MV-4-11 (cell line): ENCODE measurements at places on chromosomes 16 and 17.

DNA sequence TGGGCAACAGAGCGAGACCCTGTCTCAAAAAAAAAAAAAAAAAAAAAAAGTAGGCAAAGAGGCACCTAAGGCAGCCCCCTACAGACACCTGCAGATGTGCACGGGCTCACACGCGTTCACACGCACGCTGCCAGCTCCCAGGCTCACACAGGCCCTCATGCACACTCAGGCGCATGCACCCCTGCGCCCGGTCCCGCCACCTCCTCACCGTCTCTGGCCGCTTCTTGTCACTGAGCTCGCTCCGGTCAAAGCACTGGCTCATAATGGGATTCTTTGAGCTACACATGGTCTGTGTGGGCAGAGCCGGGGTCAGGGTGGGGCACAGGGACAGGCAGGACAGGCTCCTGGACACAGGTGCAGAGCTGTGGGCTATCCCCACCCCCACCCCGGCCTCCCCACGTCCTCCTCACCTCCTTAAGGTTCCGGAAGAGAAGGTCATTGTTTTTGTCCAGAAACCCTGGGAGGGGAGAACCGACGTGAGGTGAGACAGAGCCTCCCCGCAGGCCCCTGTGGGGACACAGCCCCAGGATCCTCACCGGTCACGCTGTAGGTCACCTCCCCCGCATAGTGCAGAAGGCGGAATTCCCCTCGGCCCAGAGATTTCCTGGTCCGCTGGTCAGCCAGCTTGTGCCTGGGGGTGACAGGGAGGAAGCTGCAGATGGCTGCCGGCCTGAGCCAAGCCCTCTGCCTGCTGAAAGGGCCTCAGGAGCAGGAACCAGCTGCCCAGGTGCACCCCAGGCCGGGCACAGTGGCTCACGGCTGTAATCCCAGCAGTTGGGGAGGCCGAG lies 17.9 kb downstream of the MYO1C start:
- DNase-seq = no peak

- DNase-seq = no peak
Measured at GRCh38 chr17:59073972-59074371, 32.7 kb downstream of the TRIM37 start.

- no peak for DNase-seq
Measured at GRCh38 chr16:48445782-48446533, 60.7 kb upstream of the SIAH1 start.

GRCh38 chr16:70644763-70645597 lies 1.4 kb upstream of the IL34 start:
- DNase-seq = no peak

GRCh38 chr16:47045459-47045858 lies 72.0 kb upstream of the DNAJA2 start:
- peak; percentile 51 for DNase-seq

GRCh38 chr16:47568351-47568750 lies 107.2 kb downstream of the PHKB start:
- DNase-seq = no peak

GRCh38 chr17:82788206-82789001 lies 36.5 kb downstream of the TBCD start:
- DNase-seq = no peak

GRCh38 chr16:12995721-12996372 lies 94.4 kb downstream of the SHISA9 start:
- no peak for DNase-seq

GRCh38 chr17:47644324-47644723 lies 5.4 kb upstream of the KPNB1 start:
- DNase-seq = peak; percentile 96

DNA sequence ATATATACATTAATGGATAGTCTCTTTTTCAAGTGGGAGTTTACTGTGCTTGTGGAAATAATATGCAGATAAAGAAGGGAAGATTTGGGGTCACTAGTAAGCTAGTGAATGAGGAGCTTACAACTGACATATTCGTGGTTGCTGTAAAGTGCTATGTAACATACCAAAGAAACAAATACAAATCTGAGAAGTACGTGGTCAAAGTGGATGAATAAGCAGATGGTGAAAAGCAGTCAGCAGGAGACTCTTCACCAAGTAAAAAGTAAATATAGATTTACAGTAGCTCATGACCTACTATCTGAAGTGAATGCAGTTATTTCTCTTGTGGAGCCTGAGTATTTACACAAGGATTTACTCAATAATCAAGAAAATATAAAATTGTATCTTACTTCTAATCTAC lies 136.6 kb upstream of the ELAC2 start:
- DNase-seq = no peak

DNA sequence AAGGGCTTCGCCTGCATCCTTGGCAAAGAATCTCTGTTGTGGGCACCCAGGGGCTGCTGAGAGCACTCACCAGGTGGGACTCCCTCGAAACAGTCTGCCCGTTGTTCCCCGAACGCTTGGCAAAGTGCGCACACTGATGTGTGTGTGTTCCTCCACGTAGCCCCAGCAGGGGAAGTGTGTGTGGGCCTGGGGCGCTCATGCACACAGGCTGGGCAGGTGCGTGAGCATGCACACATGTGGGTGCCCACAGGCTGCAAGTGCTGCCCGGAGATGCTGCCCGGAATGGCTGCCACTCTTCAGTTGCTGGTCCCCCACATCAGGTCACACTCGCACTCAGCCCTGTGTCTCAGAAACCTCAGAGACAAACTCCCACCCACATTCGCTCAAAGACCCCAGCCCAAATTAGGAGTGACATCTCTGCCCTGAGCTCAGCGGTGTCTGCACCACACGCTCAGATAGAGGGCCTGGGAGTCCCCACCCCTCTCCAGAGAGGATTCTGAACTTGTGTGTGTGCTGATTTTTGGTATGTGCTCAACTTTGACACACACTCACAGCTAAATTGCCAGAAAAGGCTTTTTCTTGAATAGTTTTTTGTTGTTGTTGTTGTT lies 119.4 kb downstream of the MGAT5B start:
- no peak for DNase-seq

DNA sequence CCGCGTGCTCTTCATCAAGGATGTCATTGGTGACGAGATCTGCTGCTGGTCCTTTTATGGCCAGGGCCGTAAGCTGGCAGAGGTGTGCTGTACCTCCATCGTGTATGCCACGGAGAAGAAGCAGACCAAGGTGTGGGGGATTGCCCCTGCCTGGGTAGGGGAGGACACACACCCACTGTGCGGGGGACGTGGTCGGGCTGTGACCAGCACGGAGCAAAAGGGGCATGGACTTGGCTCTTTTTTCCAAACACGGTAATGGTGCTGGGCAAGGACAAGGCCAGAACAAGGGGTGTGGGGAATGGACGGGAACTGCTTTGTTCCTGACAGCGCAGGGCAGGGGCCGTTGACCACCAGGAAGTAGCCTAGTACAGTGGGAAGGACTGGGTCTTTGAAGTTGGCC lies 6.8 kb downstream of the TNFAIP1 start:
- no peak for DNase-seq

GRCh38 chr16:67726106-67727034 lies 7.3 kb upstream of the GFOD2 start:
- DNase-seq = no peak

DNA sequence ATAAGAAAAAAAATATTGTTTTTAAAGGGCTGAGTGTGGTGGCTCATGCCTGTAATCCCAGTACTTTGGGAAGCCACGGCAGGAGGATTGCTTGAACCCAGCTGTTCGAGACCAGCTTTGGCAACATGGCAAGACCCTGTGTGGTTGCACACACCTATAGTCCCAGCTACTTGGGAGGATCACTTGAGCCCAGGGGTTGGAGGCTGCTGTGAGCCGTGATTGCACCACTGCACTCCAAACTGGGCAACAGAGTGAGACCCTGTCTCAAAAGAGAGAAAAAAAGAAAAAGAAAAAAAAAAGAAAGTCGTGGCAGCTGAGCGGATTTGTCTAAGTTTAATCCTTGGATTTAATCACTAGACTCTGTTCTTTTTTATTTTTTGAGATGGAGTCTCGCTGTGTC lies 6.3 kb upstream of the FCSK start:
- no peak for DNase-seq

- no peak for DNase-seq
Measured at GRCh38 chr16:81600275-81600674, 155.7 kb downstream of the CMIP start.

DNA sequence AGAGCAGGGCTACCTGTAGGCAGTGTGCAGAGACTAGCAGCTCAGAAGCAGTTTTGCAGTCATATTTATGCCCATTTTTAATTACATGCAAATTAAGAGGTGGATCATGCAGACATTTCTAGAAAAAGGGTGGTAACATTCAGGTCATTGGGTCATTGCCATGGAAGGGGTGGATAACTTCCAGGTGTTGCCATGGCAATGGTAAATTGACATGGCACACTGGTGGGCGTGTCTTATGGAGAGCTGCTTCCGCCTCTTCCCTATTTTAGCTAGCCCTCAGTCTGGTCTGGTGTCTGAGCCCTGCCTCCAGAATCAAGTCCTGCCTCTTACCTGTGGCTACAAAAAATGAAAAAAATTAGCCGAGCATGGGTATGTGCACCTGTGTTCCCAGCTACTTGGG lies 2.8 kb upstream of the DNAI2 start:
- DNase-seq = peak; percentile 20

DNA sequence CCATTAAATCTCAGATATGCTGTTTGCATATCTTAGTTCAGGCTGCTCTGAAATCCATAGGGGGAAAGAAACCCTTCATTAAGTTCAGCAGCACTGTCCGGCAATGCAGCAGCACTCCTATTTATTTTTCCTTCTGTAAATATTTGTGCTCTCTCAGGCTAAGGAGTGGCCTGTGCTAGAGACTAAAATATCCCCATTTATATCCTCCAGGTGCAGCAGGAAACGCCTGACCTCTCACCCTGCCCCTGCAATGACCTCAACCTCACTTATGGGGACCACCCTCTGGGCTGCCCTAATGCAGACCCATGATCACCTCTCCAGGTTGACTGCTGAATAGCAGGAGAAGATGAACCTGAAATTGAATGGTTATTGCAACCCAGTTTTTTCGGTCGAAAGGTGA lies 165.0 kb upstream of the ELAC2 start:
- DNase-seq = no peak

- no peak for DNase-seq
Measured at GRCh38 chr17:53837131-53837530, 14.4 kb downstream of the KIF2B start.

DNA sequence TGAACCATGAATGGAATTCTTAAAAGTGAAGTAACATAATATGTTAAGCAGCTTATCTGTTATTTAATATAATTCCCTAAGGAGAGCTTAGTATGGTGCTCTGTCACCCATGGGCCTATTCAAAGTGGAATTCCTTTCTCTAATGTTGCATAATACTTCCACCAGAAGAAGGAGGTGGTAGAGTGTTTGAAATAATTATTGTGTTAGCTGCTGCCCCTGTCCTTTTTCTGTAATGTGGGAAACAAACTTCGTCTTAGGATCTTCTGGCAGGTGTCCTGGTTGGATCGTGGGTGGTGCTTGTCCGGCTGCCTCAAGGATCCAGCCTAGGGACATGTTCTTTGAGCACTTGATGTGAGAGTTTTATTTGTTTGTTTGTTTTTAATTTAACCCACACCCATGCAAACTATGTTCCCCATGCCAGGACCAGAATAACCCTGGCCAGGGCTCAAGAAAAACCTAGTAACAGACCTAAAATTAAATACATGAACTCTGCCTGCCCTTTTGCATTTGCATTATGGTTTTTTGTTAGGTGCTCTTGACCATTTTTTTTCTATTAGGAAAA lies 46.1 kb downstream of the ZNRF1 start:
- peak; percentile 13 for DNase-seq

DNA sequence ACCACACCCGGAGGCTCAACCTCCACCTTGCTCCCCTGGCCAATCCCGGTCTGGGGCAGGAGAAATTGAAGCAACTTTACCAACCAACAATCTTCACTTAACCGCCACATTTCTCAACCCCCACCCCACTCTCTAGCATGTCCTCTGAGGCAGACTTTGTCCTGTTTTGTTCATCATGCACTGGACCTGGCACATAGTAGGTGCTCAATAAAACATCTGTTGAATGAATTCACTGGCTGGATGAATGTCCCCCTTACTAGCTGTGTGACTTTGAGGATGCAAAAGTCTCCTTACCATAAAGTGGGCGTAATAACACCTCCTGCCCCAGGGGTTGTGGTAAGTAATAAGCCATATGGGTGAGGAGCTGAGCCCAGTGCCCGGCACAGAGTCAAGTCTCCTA lies 5.8 kb downstream of the SPPL2C start:
- no peak for DNase-seq

- DNase-seq = no peak
Measured at GRCh38 chr17:27755706-27756466, 44.4 kb downstream of the NOS2 start.

- no peak for DNase-seq
Measured at GRCh38 chr16:27389272-27389961, 12.6 kb upstream of the IL21R start.

- no peak for DNase-seq
Measured at GRCh38 chr17:28737770-28738679, 5.8 kb upstream of the TRAF4 start.

DNA sequence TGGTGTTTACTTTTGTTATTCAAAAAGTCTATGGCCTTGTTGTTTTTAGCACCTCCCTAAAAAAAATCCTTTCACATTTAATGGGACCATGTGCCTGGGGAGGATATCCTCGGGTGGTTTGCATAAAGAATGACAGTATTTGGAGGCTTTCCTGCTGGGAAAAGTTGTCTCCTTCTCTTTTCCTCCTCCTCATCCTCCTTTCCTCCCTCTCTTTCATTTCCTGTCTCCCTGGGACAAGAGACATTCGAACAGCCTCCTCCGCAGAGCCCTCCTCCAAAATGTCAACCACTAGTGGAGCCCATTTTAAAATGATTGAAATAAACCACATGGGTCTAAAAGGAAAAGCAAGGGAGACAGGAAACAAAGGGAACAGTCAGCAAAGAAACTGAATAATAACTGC lies 67.4 kb downstream of the MYH13 start:
- no peak for DNase-seq

DNA sequence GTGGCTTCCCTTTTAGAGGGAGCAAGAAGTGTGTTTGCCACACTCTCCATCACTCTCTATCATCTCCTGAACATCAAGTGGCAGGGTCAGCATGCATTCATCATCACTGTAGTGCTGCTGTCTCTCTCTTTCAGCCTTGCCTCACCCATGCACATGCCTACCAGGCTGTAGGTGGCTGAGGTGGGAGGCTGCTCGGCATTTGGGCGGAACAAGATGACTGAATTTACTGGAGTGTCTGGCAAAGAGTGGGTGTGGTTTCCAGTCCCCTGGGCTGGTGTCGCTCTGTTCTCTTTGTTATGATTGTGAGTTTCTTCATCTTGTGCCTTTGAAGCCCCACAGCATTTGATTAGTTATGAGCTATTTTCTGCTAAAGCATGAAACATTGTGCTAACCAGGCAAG lies 541.9 kb upstream of the EEF2KMT start:
- DNase-seq = no peak

GRCh38 chr17:9228408-9229159 lies 207.3 kb downstream of the NTN1 start:
- DNase-seq = no peak

GRCh38 chr17:33862772-33863602 lies 392.1 kb upstream of the CCL2 start:
- DNase-seq = no peak

GRCh38 chr16:56163938-56164337 lies 27.4 kb upstream of the GNAO1 start:
- no peak for DNase-seq
